ENCODE measurements at places on chromosomes 16 and 17. TPM values are rescaled to one million over a fixed set of nuclear protein-coding genes. Genes with fewer than 3 reads are reported as not detected.

DNA sequence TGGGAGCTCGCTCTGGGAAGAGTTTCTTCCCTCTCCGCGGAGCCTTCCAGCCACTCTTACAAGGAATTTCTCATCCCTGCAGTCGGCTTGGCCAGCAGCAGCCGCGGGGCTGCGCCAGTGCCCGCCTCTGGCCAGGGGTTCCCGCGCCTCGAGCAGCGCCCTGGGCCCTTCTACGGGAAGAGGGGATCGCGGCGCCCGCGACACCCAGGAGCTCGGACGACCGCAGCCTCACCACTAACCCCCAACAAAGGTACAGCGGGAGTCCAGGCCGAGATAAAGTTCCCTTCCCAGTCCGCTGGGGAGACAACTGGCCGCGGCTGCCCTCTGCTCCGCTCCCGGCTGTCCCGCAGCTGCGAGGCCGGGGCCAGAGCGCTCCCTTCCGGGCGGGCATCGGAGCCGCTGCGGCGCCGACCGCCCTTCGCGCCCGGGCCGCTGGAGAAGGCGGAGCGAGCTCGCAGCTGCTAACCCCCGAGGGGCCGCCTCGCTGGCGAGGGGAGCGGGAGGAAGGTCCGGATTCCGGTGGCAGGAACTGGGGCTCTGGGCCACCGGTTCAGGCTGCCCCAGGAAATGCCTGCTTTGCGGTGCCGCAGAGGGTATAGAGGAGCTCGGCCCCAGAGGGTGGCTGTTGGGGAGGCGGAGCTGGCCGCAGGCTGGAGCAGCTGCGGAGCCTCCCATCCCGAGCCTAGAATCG is 3.6 kb upstream of the HS3ST3B1 start:
- DNase-seq: no peak

DNA sequence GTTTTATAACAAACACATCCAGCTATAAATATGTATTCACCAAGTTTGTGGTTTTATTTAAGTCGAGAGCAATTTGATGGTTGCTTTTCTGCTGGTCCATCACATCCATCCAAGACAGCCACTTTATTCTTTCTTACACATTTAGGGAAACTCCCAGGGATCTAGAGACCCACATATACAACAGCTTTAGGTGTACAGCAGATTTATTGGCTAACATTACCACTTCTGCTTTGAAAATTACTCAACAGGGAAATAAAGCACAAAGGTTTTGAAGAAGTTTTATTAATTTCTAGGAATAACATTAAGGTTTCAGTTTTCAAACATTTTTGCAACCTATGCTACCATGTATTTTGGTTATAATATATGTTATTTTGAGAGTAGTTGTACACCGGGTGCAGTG is 6.9 kb downstream of the ERCC4 start:
- DNase-seq: no peak

- DNase-seq: no peak
Observed at GRCh38 chr17:60747069-60747808, 69.6 kb downstream of the BCAS3 start.

DNA sequence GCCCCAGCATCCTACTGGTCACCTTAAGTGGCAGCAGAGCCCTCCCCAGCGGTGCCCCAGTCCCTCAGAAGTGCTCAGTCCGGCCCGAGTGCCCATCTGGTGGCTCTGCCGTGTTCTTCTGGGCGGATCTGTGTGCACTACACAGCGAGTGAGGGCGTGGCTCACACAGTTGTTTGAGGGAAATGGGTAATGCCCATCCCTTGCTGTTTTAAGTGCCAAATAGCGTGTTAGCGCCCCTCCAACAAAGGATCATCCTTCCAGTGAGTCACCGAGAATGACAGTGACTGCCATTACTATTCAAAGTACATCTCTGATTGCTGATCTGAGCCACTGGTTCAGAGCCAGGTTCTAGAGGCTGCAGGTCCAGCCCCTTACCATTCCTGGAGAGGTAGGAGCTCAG is 152.0 kb downstream of the LGALS9B start:
- DNase-seq: no peak

Gene WNT9B
- total RNA-seq: not detected

Gene TCF25
- 136 TPM for total RNA-seq

Measured in occipital lobe (tissue), 3 donors.